BJ (cell line): ENCODE measurements at places on chromosomes 2 and 18.

DNA sequence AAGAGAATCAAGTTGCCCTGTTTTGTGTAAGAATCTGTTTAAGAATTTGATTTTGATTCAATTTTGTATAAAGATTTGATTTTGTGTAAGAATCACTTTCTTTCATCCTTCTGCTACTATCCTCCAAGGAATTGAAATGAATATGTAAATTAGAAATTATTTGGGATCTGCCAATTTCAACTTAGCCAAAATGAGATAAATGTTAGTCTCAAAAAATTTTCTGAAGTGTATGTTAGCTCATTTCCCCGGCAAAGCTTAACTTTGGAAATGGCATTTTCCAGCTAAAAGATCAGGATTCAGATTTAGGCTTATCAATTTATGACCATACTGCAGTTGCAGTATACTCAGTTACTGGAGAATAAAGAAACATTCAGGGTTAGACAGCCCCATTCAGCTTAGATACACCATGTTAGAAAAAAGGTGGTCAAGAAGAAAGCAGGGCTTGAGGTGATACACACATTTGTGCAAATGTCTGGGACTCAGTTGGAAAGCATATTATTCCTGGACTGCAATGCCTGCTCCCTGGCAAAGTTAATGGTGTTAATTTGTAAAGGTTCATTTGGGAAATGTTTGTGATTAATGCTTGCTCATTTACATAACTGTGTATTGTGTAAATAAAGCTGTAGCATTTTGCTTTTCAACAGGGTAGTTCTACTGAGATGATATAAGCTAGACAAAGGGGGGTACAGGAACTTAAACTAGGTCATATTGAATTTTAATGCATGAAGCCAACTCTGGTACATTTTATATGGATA is 247.8 kb upstream of the SESTD1 start:
- DNase-seq = no peak

DNA sequence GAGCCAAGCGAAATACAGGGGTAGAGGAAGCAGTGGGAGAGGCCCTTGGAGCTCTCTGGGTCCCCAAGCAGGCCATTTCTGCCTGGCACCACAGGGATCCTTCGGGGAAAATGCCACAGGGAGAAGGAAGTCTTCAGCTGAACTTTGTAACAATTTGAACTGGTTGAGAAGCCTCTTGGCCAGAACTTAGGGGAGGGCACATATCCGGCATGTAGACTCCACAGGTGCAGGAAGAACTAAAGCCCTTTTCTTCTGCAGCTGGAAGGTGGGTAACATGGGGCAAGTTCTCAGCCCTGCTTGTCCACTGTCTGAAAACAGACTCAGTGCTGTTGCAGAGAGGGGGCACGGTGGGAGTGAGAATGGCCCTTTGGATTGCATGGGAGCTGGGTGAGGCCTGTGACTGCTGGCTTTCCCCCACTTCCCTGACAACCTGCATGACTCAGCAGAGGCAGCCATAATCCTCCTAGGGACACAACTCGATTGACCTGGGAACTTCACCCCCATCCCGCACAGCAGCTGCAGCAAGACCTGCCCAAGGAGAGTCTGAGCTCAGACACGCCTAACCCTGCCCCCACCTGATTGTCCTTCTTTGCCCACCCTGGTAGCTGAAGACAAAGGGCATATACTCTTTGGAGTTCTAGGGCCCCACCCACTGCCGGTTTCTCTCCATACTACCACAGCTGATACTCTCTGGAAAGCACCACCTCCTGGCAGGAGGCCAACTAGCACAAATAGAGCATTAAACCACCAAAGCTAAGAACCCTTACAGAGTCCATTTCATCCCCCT is 101.6 kb upstream of the FAM136A start:
- DNase-seq = no peak

- no peak for DNase-seq
These were observed 44.9 kb upstream of the TLK1 start for GRCh38 chr2:171205551-171205950.

DNA sequence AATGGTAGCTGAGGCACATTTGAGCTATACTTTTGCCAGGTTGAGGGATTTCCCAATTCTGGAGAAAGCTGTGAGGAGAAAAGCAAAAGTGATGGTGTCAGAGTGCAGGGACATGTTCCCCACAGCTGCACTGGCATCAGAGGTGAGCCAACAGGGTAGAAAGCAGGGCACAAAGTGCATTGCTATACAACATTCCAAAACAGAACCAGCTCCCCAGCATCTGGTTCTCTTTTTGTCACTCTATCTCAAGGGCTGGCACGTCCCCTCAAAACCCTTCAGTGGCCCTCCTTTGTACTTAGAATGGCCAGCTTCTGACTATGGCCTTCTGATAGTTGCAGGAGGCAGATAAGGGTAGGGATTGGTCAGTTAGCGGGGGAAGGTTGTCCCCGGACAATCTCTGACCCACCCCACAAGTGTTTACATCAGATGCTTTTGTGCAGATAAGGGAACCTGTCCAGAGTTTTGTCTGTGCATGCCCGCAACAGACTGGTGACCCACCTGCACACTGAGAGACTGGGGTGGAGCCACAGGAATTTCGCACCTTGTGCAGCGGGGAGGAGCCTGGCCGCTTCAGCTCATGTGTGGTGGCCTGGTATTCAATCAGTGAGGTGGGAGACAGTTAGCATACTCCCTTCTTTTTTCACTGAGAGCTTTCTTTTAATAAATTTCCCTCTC is 31.0 kb upstream of the TMEM17 start:
- DNase-seq = no peak

DNA sequence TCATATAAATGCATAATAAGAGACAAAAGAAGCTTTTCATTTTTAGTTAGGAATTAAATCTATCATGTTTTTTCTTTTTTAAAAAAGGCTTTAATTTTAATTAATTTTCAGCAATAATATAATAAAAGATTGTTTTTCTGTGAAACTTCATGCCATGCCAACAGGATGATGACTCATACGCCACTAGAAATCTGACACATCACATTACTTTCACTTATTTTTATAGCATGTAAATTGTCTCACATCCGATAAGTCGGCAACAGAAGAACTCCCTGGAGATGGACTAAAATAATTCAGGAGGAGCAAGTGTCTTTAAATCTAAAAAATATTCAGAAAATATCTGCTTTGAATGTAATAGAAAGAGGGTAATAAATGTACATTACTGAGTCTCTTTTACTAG is 1024.2 kb upstream of the ACVR2A start:
- no peak for DNase-seq

DNA sequence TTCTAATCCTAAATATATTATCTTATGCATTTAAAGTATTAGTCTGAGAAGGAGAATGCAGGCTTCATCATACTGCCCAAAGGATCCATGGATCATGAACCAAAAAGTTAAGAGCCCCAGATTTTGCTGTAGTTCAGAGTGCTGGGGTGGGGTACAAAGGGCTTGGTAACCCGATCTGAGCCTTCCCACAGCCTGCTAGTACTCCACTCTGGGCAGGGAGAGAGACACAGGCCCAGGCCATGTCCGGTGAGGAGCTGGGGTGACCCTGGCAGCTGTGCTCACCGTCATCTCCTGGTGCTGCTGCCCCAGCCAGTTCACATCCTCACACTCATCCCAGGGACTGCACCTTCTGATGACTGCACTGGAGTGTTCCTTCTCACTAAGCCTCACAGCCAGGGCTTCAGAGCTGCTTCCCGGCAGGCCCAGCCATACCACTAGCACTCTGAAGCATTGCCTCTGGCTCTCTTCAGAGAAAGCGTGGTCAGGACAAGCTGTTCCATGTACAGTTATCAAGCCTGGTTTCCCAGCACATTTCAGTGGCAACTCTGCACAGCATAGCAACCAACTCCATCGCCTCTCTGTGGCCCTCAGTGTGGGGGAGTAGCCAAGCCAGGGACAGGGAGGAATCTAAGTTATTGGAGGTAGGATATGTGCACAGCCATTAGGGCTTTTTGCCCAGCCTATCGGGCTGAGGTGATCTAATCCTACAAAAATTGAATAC is 189.0 kb upstream of the CTAGE1 start:
- no peak for DNase-seq

GRCh38 chr2:14634489-14635390 is 2.2 kb downstream of the LRATD1 start:
- DNase-seq = no peak

DNA sequence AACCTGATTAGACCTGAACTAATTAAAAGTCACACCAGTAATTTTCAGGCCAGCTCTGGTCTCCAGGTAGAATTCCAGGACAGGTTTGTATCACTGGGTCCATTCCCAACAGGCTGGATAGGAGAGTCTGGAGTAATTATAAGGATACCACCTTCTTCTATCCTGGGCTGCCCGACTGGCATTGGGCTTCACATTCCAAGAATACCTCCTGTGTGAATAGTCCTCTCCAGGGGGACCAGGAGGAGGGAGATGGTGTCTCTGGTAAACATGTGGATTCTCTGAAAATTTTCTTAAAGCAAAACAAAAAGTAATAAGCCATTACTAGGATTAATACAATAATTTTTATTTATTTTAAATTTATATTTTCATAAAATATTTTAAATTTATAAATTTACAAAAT is 17.3 kb downstream of the DUSP11 start:
- no peak for DNase-seq

GRCh38 chr2:72570413-72570812 is 255.4 kb downstream of the EXOC6B start:
- DNase-seq = no peak

DNA sequence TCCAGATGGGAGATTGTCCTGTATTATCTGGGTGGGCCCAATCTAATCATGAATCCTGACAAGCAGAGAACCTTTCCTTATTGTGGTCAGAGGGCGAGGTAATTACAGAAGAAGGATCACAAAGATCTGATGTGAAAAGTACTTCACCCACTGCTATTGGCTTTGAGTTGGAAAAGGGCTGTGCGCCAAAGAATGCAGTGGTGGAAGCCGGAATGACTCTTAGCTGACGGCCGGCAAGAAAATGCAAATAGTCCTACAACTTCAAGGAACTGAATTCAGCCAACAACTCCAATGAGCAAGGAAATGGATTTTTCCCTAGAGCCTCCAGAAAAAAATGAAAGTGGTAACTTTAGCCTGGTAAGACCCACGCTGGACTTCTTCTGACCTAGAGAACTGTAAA is 67.3 kb downstream of the CTNNA2 start:
- no peak for DNase-seq

DNA sequence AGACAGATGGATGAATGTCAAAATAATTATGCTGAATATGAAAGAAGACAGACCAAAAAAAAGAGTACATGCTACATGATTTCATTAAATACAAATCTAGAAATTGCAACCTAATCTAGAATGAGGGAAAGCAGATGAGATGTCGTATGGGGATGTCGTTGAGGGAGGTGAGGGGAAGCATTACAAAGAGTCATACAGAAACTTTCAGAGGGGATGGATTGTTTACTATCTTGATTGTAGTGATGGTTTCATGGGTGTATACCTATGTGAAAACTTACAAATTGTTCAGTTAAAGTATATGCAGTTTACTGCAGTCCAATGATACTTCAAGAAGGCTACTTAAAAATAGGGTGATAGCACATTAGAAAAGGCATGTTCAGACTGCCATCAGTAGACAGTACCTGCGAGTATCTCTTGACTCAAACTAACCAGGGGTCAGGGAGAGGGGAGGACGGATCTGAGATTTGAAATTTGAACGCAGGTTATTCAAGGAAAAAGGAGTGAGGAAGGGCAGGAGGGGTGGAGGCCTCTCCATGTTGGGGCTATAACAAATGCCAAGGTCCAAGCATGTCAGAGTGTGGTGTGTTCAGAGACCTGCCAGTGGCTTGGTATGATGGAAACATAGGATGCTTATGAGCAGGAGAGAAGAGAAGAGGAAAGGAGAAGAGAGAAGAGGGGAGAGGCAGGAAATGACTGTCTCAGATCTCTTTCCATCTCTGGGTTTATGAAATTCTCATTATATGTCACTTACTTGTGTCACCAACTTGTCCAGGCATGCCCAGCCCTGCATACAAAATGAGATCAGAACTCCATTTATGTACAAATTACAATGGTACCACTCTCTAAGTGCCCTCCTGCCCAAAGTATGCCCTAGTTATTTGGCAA is 257.3 kb upstream of the CXCR4 start:
- DNase-seq = no peak

DNA sequence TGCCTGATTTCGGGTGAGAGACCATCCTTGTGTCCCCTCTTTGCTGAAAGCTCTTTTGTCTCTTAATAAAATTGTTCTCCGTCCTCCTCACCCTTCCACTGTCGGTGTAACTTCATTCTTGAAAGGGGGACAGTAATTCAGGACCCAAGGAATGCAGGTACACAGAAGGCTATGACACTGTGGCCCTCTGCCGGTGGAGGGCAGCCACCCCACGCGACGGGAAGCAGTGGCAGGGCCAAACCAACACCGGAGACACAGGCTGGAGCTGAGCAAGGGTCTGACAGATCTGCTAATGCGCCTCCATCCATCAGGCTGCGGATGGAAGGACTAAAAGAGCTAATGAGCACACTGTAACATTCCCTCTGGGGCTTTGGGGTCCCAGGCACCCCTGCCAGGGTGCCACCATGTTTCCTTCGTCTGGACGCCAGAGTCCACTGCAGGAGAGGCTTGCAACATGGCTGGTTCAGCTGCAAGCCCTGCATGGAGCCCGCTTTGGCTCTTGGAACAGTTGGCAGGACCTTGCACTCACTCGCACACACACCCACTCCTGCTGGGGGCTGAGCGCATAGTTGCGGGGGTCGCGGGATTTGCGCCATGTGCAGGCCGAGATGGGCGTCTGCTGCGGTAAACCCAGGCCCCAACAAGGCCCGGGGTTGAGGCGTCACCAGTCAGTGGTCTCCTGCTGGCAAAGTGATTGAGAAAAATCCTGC is 544.1 kb upstream of the CDH7 start:
- DNase-seq = no peak

DNA sequence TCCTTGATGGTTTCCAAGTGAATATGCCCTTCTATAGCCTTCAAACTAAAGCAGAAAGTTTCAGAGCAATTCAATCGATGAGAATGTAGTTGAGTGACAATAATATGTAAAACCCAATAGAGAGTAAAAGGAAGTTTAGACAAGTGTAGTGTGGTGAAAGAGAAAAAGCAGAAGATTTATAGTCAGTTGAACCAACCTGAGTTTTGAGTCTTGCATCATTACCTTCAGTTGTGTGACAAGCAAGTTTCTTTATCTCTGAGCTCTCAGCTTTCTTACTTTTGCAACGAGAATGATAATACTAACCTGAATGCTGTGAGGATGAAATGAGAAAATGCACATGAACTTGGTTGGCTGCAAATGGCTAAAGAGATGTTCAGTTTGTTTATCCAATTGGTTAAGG is 40.6 kb upstream of the TMEM247 start:
- DNase-seq = no peak

DNA sequence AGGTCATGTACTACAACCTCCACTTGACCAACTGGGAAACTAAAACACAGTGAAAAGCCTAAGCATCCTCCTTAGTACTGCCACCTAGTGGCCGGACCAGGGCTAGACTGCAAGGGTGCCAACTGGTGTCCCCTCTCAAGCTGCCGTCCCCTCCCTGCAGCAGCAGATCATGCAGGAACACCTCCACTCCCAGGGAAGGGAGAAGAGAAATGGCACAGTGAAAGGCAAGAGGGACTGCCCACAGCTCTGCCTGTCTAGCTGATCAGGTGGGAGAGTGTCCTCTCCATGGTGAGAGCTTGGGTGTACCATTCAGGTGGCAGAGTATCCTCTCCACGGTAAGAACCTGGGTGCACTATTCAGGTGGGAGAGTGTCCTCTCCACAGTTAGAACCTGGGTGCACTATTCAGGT is 78.1 kb downstream of the AAK1 start:
- no peak for DNase-seq
